ENCODE measurements at places on chromosomes 12 and 14.

- no peak for DNase-seq
Observed at GRCh38 chr14:93926245-93926872, 785 bp upstream of the FAM181A start.

DNA sequence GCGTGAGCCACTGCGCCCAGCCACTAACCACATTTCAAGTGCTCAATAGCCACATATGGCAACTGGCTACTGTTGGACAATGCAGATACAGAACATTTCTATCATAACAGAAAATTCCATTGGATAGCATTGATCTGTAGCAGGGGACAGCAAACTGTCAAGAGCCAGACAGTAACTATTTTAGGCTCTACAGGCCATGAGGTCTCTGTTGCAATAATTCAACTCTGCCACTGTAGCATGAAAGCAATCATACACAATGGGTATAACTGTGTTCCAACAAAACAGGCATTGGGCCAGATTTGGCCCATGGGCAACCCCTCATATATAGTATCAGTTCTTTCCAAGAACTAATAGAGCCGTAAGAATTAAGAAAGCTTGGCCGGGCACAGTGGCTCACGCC lies 8.0 kb downstream of the CSRNP2 start:
- DNase-seq, result no peak

DNA sequence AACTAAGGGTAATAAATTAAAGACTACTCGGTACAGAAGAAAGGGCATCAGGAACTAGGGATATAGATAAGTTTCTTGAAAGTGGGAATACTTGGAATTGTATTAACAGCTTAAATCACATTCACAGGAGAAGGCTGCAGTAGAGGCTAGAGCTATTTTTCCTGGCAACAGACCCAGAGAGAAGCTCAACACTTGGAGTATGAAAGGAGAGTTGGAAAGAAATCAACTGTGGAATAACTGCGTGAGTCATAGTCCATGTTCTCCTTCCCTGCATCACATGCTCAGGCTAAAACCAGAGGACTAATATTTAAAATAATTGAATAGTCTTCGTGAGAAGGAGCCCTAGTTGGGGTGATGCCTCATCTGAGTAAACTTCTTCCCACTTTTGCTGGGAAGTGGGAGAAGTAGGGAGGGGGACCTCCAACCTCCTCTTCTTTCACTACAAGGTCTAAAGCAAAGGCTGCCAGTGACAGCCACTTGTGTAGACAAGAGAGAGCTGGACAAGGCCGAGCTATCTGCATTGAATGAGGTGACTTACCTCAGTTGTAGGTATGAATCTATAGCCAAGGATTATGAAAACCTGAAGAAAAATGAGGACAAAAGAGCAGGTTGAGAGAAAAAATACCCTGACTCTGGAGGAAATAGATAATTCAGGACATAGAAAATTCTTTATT lies 32.7 kb downstream of the DYRK2 start:
- DNase-seq, result no peak

DNA sequence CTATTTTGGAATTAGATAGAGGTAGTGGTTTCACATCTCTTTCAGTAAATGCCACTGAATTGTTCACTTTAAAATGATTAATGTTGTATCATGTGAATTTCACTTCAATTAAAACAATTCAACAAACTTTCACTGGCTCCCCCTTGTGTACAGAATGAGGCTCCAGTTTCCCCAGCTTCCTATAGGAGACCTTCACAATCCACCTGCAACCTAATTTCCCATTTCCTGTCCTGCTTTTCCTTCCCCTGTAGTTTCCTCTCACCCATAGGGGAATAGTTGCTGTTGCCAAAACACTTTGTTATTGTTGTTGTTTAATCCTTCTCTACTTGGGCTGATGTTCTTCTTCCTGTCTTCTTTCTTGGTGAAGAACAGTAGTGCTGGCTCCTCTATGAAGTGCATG lies 59.8 kb downstream of the NPAS3 start:
- DNase-seq, result no peak

DNA sequence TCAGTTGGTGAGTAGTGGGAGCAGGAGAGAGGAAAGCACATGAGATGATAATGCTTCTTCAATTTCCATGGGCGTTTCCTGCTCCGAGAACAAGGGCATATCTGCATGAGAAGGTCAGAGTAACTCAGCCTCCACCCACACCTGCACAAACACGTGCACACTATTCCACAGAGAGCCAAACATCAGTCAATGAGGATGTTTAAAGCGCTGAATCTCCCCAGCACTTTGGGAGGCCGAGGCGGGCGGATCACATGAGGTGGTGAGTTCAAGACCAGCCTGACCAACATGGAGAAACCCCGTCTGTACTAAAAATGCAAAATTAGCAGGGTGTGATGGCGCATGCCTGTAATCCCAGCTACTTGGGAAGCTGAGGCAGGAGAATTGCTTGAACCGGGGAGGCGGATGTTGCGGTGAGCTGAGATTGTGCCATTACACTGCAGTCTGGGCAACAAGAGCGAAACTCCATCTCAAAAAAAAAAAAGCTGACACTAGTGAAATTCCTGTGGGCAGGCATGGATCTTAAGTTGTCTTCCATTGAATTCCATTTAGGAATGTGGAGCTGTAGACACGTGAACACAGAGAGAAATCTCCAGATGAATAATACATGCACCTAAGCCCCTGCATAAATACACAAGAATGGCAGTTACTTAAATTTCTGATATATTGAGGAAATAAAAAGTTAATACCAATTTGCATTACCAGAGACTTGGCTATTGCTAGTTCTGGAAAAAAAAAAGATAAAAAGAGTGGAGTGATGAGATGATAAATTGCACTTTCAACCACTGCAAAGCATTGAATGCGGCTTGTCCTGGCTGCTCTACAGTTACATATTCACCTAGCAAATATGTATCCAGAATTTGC lies 1097.4 kb upstream of the TMEM132C start:
- no peak for DNase-seq

GRCh38 chr14:24881116-24881893 lies 168.6 kb downstream of the STXBP6 start:
- no peak for DNase-seq

- DNase-seq, result no peak
Observed at GRCh38 chr12:62396750-62397149, 69.9 kb upstream of the MON2 start.

- peak; percentile 51 for DNase-seq
Observed at GRCh38 chr12:15268927-15269552, 47.8 kb upstream of the RERG start.

DNA sequence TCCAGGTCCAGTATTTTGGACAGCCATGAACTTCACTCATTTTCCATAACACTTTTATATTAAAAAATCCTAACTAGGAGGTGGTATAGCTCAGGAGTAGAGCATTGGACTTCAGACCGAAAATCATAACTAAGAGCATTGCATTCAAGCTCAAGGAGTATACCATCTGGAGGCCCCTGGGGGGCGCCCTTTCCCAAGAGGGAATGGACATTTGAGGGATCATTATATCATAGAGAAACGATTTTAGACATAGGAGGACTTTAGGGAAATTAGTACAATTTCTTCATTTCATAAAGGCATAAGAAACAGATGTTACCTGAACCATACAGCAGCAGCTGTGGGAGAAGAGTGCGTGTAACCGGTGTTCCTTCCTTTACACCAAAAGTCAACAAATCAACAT lies 5.2 kb upstream of the ATG14 start:
- DNase-seq, result peak; percentile 35

DNA sequence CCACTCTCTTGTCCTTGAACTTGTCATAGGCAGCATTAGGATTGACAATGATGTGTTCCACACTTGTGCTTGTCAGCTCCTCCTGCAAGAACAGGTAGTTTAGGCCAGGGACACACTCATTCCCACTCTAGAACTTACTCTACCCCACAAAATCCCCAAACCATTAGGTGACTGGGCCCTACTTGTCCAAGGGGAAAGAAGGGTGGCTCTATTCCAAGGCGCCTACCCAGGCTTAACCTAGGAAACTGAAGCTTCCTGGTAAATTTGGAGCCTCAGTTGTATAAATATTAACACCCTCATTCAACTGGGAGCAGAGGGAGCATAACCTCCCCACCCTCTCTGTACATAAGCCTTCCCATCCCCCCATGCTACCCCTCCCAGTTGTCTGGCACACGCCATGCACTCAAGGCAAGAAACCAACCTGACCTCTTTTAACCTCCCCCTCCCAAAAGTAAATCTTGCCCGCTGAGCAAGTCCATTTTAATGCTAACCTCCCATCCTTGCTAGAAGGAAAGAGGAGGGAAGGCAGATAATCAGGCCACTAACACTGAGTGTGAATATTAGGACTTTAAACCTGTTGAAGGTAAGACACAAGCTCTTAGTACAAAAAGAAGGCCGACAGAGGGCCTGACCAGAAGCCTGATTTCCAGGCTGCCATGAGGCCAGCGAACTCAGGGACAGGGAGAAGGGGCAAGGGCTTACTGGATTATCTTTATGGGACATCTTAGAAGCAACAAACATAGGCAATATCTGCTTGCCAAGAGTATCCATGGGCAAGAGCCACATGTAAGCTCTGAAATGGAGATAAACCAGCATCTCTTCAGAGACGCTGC lies 11.0 kb downstream of the DCTN2 start:
- no peak for DNase-seq

- no peak for DNase-seq
Observed at GRCh38 chr12:93699271-93700145, 22.3 kb downstream of the CRADD start.

DNA sequence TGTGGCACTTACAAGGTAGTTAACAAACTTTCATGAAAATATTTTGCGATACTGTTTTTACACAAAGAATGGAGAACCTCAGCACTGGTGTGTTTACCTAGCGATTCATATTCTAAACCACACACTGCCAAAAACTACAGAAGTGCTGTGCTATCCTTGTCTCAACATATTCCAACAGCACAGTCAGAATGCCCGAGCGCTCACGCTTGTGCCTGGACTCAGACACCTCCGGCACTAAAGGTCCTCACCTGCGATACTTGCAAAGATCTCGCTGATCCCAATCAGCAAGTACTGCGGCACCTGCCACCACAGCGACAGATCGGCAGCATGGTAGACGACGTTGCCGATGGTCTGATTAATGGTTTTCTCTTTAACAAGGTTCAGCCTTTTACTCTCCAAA lies 23.2 kb downstream of the SLC15A4 start:
- no peak for DNase-seq

DNA sequence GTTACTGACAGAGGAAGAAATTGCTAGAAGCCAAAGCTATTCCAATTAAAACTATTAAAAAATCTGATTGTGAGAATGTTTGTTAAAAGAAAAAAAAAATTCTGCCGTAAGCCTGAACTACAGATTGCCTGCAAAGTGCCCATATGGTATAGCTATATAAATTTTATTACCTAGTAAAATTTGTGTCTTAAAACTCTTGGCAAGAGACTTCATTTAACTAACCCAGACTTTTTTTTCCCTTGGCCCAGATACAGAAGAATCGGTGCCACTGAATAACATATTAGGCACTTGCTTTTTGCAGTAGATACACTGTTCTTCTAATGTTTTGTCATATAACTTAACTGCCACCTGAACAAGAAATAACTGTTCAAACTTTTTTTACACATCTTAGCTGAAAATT lies 125.5 kb downstream of the RPS29 start:
- no peak for DNase-seq

DNA sequence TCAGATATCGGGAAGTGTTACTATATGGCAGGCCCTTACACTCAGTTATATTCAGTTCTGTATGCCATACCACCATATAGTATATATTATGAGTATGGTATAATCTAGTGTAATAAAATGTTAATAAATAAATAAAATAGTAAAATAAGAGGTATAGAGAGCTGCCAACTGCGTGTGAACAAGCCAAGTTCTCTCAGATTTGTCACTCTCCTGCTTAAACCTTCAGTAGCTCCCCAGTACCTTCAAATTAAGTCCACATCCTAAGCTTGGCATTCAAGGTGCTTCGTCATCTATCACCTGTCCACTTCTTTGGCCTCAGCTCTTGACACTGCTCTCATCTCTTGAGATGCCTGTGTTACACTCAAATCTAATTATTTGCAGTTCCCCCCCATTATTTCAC lies 12.8 kb upstream of the CREBL2 start:
- no peak for DNase-seq

DNA sequence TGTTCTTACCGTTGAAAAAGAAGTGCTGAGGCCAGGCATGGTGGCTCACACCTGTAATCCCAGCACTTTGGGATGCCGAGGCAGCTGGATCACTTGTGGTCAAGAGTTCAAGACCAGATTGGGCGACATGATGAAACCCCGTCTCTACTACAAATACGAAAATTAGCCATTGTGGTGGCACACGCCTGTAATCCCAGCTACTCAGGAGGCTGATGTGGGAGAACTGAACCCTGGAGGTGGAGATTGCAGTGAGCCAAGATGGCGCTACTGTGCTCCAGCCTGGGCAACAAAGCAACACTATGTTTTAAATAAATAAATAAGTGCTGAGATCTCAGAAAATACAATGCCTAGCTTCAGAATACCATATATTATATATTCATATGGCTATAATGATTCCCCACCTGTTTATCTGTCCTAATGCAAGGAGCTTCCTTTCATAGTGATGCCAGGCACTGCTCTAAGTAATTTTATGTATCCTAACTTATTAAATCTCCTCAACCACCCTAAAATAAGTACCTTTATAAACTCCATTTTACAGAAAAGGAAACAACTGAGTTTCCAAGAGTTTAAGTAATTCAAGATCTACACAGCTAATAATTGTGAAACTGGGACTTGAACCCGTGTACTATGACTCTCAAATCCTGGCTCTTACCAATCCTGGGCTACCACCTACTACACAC lies 7.3 kb downstream of the PHLDA1 start:
- no peak for DNase-seq

DNA sequence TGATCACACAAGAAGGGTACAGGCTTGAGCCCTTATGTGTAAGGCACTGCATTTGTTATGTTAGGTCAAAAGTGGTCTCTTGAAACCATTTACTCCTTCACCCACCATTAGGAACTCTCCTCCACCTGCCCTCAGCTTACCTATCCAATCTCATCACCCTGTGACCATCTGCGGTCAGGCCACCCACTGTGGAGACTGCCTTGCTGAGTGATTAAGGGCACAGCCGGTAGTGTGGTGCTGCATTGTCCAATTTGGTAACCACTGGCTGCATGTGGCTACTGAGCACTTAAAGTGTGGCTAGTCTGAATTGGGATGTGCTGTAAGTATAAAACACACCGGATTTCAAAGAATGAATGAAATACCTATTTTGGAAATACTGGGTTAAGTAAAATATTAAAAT lies 177.1 kb upstream of the PARP11 start:
- no peak for DNase-seq

GRCh38 chr12:94262228-94263010 lies 114.0 kb downstream of the PLXNC1 start:
- DNase-seq, result peak; percentile 81

DNA sequence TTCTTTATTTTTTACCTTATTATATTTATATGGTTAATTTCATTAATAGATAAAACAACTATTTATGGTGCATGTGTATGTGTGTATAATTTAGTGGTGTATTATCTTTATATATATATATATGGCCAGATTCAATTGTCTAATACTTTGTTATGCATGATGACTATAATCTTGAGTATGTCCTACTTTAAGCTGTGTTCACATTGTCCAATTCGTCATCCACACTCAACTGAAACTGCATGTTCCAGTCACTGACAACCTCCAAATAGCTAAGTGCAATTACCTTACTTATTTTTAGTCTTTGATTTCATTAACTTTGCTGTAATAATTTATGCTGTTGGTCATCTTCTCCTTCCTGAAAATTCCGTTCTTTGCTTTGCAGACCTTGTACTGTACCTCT lies 306.5 kb upstream of the TMTC1 start:
- no peak for DNase-seq

GRCh38 chr14:99190696-99191394 lies 81.2 kb downstream of the BCL11B start:
- DNase-seq, result peak; percentile 66
